ENCODE measurements at places on chromosomes 3 and 15.

DNA sequence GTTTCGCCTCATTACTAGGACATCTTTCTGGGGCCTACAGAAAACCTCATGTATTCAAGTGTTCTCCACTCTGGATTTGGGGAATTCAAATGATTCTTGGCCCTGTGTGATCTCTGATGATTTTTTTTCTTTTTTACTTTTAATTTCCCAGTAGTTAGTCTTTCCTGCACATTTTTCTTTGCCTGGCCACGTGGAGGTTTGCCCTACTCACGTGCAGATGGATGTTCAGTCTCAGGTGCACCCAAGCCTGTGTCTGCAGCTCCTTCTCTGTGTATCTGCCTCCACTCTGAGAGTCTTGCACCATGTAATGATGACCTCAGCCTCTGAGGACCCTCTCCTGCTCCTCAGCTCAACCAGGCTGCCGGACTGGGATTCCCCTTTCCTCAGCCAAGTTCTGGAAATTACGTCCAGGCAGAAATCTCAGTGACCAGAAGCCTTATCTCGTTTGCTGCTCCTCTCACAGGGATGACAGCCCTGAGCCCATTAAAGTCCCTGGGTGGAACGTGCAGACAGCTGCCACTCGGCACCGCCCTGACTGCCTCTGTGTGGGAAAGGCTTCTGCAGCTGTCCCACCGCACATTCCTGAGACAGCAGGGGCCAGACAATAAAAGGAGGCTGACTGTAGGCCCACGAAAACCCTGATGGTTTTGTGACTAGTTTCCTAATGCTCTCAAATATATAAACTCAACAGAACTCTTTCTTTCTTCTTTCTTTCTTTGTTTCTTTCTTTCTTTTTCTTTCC lies 31.4 kb upstream of the GABRB3 start:
- no peak for DNase-seq

- DNase-seq: no peak
Measured at GRCh38 chr3:147838652-147839051, 429.5 kb downstream of the ZIC1 start.

DNA sequence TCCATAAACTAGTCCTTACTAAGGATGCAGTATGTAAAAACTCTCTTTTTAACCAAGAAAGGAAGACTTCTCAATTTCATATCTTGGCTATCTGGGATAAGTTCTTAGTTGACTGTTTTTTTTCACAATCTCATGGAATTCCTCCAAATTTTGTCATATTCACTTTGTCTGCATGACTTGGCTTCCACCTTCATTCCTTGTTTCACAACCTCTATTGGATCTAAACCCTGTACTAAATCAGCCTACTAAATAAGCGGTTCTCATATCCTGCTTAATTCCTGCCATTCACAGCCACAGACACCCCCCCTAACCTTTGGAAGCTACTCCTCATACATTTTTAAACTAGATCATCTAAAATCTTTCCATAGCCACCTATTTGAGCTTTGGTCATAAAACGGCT lies 370.6 kb upstream of the NAALADL2 start:
- no peak for DNase-seq

- no peak for DNase-seq
Measured at GRCh38 chr3:38332201-38332600, 14.4 kb upstream of the XYLB start.

- no peak for DNase-seq
Measured at GRCh38 chr3:23945663-23945912, 502 bp downstream of the NR1D2 start.

DNA sequence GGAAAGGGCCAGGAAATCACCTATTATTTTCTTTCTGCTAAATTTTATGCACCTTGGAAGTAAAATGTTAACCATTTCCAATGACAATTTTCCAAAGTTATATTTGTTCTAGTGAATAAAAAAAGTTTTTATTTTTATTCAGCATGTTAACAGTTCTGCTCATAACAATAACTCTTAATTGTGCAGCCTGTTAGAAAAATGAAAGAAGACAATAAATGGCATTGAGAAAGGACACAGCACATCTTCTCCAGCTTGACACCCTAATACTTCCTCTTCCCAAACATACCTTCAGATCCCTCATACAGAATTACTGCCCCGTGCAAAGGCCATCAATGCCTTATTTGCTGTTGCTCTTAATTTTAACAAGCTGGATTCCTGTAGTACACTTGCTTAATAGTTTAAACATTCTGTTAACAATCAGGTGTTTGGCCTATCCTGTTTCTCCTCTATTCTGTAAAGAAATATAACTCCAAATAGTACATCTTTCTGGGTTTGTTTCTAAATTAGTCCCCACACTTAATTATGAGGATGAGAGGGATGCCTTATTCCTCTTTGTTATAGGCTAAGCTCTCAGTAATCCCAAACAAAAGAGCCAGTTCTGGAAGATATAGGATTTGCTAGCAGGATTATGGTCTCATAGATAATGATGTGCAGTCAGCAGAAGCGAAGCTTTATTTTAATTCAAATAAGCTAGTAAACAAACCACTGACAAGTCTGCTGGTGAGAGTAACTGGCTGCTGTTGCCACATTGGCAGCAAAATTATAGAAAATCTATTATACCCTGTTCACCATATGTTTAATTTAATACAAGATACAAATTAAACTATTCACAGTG lies 19.2 kb upstream of the SOX2 start:
- no peak for DNase-seq

GRCh38 chr15:58535337-58535736 lies 103.5 kb downstream of the LIPC start:
- no peak for DNase-seq

GRCh38 chr3:124654470-124654845 lies 75.8 kb upstream of the UMPS start:
- no peak for DNase-seq

GRCh38 chr3:46607603-46608028 lies 4.7 kb upstream of the FAM240A start:
- DNase-seq: no peak

GRCh38 chr15:66841953-66842681 lies 140.1 kb downstream of the SMAD6 start:
- DNase-seq: peak; percentile 26

DNA sequence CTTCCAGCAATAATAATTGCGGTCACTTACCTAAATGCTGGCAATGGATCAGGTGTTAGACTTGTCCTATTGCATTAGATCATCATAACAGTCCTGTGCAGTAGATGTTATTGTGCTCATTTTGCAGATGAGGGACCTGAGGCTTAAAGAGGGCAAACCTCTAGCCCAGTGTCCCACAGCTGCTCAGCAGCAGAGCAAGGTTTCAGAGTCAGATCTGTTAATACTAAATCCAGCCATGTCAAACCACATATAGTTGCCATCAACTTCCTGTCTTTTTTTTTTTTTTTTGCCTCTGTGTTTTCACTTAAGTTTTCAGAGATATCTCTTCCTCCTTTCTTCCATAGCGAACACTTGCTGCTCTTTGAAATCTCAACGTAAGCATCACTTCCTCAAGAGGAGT lies 12.1 kb downstream of the FEZF2 start:
- DNase-seq: no peak

- DNase-seq: peak; percentile 28
Measured at GRCh38 chr15:100341239-100341749, 481 bp downstream of the ADAMTS17 start.

DNA sequence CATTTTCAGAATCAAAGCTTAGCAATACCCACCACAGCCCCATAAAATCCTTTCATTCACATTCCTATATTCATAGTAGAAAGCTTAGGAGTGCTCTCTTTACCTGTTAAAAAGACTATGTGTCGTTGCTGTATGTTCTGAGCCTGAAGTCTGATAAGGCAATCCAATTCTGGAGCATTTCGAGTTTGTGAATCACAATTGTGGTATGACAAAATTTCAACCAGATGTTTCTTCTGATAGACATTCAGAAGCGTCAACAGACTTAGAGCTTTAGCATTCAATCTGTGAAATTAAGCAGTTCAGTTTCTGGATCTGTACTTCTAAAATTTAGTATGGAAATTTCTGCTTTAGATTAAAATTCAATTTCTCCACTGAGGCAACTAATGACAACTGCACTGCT lies 58.3 kb downstream of the TASOR start:
- no peak for DNase-seq

DNA sequence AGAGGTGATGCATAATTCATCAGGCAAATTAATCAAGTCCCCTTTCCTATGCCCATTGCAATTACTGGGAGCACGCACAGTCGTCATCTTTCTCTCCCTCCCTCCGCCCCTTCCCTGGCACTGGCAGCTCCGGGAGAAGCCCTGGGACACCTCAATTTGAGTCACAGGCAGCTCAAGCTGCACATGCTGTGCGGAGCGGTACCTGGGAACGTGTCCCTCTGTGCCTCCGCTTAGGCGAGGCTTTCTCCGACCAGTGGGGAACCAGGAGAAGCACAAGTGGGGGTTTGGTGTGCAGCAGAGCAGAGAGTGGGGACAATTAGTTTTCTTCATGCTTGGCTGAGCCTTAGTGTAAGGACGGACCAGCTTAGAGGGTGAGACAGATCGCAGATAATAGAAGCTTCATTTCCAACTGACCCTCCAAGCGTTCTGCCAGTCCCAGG lies 88.3 kb downstream of the SOX14 start:
- no peak for DNase-seq

DNA sequence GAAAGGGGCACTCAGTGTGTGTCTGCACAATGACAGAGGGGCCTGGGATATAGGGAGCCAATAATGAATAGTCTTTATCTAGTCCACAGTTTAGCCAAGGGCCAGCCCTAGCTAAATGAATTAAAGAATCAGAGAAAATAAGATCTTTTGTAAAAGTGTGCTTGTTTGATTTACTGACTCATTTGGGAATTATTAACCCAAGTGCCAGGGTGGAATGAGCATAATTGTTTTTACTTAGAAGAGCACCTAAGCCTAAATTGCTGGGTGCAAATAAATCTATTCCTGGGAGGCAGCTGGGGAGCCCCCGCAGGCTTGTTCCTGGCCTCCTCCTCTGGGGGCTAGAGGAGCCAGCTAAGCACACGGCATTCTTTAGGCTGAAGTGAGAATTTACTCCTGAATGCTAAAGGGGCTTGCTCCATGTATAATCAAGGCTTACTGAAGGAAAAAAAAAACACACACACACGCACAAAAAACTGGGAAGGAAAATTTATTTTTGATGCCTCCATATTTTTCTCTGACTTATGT lies 405.3 kb upstream of the SUCLG2 start:
- no peak for DNase-seq

DNA sequence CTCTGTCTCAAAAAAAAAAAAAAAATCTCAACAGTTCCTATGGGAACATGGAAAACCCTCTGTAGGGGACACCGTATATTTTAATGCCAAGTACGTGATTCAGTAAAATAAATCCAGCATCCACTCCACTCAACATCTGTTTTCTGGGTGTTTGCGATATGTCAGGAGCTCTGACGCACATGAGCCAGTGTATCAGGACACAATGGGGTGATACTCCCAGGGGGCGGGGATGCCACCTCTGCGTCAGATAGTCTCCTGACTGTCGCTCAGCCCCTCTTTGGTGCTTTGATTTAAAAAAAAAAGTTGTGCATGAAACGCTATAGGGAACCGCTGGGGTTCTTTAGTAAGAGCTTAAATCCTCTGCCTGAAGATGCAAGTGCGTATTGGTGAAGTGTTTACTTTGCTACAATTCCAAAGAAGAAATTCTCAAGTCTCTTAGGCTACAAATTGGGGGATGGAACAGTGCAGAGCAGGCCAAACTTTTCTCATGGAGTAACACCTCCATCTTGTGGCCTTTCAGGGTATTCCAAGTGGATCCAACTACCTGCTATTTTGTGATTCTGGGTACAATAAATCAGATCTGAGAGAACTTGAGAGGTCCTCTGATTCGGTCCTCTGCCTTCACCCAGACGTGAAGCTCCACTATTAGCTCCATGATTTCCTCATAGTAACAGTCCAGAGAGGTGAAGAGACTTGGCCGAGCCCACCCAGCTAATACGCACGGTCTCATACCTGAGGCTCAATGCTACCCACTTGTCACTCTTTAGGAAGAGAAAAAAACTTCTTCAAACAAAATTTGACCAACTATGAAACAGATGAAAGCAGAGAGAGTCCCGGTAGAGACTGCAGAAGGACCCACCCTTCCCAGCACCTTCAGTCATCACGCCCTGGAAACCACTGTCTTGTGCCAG lies 9.3 kb upstream of the NR2E3 start:
- DNase-seq: no peak

- no peak for DNase-seq
Measured at GRCh38 chr3:64368257-64369020, 143.2 kb upstream of the PRICKLE2 start.

- DNase-seq: no peak
Measured at GRCh38 chr15:31489801-31490646, 163.4 kb downstream of the KLF13 start.

GRCh38 chr15:34437687-34438086 lies at the start of gene GOLGA8A:
GOLGA8A (minus strand) TSS chr15:34437808; CDS start chr15:34389691, 48,117 bp downstream.
- peak; percentile 86 for DNase-seq

- DNase-seq: no peak
Measured at GRCh38 chr3:26753095-26753494, 130.5 kb downstream of the LRRC3B start.

GRCh38 chr3:33166095-33166494 lies 52.3 kb downstream of the CRTAP start:
- no peak for DNase-seq

DNA sequence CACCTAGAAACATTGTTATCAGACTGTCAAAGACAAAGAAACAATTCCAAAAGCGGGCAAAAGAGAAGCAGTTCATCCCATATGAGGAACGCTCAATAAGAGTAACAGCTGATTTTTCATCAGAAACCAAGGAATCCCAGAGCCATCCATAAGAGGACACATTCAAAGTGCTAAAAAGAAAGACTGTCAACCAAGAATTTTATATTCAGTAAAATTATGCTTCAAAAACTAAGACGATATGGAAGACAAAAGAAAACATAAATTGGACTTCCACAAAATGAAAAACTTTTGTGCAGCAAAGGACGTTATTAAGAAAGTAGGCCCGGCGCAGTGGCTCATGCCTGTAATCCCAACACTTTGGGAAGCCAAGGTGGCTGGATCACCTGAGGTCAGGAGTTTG lies 4.0 kb downstream of the LEO1 start:
- DNase-seq: no peak

DNA sequence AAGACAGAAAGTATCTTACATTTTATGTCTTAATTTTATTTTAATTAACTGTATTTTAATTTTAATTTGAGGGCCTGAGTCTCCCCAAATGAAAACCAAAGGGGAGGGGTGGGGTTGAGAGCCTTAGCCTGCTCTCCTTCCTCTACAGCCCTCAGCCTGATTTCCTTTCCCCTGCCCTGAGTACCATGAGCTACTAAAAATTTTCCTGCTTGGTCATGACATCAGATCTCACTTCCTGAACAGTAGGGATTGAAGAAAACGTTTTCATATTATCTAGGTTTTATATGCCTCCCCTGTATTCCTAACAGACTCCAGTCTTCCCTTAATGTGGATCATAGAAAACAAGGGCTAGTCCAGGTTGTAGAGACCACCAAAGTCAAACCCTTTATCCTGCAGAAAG lies 133.9 kb downstream of the MYLK start:
- no peak for DNase-seq

- DNase-seq: no peak
Measured at GRCh38 chr15:32859251-32859650, 141.4 kb downstream of the GREM1 start.

- no peak for DNase-seq
Measured at GRCh38 chr3:9036404-9037131, 73.3 kb upstream of the RAD18 start.

GRCh38 chr15:85380217-85380811 lies at the start of gene AKAP13:
AKAP13 (plus strand) TSS chr15:85380603; CDS start chr15:85485721, 105,118 bp downstream.
- peak; percentile 88 for DNase-seq
